Left ventricle myocardium inferior (tissue), 1 donor: ENCODE measurements at places on chromosomes 7 and 10.

DNA sequence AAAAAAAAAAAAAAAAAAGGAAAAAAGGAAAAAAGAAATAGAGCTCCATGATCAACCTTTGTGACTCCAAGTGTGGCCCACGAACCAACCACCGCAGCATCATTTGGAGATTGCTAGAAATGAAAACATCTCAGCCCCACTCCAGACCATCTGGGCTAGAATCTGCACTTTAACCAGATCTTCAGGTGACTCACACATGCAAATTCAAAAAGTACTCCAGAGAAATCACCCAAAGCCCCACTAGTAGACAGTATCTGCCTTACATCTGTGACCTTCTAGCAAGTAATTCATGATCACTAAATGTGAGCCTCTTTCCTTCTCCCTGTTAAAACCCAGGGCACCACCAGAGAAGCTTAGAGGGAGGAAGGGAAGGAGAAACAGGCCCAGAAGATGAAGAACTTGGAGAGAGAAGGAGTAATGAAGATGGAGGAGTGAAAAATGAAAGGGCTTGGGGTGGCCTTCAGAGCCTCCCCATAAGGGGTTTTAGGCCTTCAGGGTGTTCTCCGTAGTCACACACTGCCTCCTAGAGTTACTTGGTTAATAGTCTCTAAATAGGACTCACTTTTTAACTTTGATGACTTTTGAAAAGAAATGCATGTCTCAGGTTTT is 94.0 kb downstream of the SLC37A3 start:
- no peak for DNase-seq

GRCh38 chr10:19947656-19948055 is 131.4 kb downstream of the PLXDC2 start:
- no peak for DNase-seq

DNA sequence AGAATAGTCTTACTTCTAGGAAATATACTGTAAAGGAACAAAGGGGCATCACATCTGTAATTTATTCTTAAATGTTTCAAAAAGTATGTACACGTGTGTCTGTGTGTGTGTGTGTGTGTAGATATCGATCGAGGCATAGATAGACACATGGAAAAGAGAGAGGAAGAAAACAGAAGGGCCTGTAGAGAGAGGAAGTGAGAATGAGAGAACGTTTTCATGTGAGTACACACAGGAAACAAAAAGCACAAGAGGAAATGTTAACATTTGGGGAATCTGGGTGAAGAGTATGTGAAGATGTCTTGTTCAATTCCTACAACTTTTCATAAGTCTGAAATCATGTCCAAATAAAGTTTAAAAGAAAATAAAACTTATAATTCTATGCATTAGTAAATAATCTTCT is 286.5 kb upstream of the SORCS1 start:
- DNase-seq = no peak

GRCh38 chr10:4234661-4235060 is 449.7 kb upstream of the KLF6 start:
- DNase-seq = no peak

- no peak for DNase-seq
Measured at GRCh38 chr10:72692994-72693781, 1.2 kb downstream of the MCU start.

DNA sequence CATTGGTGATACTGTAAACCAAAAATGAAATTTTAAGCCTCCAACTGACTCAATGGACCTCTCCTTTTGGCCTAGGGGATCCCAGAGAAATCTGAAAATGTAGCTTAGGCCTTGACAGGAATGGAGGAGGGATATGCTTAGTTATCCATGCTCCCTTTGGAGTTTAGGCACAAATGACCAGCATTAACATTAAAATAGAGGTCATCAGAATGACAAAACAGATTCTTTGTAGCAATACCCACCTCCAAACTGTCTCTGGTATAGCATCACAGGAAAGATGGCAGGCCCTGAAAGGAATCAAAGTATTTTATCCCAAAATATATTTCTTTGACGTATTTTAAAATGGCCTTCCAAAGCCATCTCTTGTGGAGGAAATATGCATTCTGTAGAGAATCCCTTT is 39.1 kb upstream of the LRRN3 start:
- DNase-seq = no peak

- no peak for DNase-seq
Measured at GRCh38 chr7:20236790-20237189, 19.6 kb upstream of the MACC1 start.

GRCh38 chr7:117559391-117559790 is 79.6 kb downstream of the CFTR start:
- no peak for DNase-seq

GRCh38 chr10:131437556-131438475 is 126.3 kb upstream of the TCERG1L start:
- DNase-seq = no peak
